ENCODE measurements at places on chromosomes 7 and 10.
A peak's percentile ranks its signal among the peaks of the same experiment; 100 is the strongest.

DNA sequence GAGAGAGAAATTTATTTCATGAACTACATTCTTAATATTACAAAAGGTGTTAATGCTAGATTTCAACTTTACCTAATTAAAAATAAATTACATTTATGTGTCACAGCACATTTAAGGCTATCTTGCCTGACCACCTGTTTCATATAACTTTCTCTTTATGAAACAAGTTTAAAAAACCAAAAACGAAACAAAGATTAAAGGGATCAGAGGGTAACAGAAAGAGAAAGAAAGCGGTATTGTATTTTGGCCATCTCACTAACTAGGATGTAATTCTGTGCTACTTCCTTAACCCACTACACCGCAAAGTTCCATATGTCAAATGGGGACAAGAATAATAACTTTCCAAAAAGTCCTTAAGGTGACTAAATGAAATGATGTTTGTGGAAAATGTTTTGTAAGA lies 6.3 kb upstream of the RHOBTB1 start:
- DNase-seq = no peak

DNA sequence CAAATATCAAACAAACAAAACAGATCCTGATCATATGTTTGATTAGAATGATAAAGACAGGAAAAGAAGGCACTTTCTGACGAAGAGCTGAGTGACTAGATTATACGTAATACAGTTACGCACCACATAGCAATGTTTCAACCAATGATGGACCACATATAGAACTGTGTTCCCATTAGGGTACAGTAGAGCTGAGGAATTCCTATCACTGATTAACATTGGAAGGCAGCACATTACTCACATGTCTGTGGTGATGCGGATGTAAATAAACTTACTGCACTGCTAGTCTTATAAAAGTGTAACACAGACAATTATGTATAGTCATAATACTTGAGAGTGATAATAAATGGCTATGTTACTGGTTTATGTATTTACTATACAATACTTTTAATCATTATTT lies 98.3 kb downstream of the PTN start:
- no peak for DNase-seq

- peak; percentile 34 for DNase-seq
Measured at GRCh38 chr10:133378251-133379096, 588 bp upstream of the PAOX start.

GRCh38 chr10:111598433-111599059 lies 521.7 kb downstream of the ADRA2A start:
- DNase-seq = peak; percentile 40

DNA sequence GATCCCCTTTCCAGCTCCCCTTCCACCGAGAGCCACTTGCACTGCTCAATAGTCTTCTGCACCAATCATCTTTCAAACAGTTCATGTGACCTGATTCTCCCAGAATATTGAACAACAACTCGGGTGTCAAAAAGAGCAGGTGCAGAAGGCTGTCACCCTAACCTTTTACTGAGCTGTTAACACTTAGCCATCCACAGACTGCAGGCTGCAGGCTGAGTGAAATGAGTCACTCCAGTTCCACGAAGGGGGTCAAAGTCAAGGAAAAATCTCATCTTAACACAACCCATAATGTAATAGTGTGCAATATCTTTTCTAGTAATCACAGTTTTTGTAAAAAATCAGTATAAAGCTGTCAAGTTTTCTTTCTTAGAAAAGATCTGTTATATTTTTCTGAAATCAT lies 63.1 kb downstream of the MTPAP start:
- no peak for DNase-seq

- DNase-seq = no peak
Measured at GRCh38 chr7:87234949-87235348, 15.4 kb upstream of the TMEM243 start.

- no peak for DNase-seq
Measured at GRCh38 chr10:56912043-56912442, 551.0 kb upstream of the ZWINT start.

GRCh38 chr10:110530131-110530831 lies 32.6 kb downstream of the DUSP5 start:
- peak; percentile 73 for DNase-seq

- DNase-seq = no peak
Measured at GRCh38 chr10:90916392-90917237, 4.3 kb downstream of the ANKRD1 start.

DNA sequence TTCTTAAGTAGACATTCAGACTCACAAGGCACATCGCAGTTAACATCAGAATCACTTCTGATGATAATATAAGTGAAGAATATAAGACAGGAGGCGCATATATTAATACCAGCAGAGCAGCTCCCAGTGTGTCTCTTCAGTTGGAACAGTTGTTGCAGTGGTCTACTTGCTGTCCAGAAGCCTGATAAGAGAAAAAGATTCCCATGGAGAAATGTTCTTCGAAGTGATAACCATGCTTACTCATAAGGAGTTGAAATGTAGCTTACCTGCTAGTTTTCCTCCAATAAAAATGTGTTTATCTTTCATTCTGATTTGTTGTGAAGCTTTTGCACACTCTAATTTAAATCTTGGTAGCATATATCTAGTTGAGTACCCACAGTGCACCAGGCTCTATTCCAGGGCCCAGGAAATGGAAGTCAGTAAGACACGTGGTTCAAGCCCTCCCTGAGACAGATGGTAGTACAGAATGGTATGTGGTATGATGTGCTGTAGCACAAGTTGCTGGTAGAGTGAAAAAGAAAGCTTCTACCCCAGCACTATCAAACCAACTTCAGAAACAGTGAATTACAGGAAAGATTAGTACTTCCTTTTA lies 124.0 kb downstream of the MAPK8 start:
- no peak for DNase-seq

- DNase-seq = no peak
Measured at GRCh38 chr10:117339578-117339977, 35.7 kb downstream of the PDZD8 start.
